A172 (cell line): ENCODE measurements at places on chromosomes 3 and 15. TPM values are rescaled to one million over a fixed set of nuclear protein-coding genes. Genes with fewer than 3 reads are reported as not detected.

DNA sequence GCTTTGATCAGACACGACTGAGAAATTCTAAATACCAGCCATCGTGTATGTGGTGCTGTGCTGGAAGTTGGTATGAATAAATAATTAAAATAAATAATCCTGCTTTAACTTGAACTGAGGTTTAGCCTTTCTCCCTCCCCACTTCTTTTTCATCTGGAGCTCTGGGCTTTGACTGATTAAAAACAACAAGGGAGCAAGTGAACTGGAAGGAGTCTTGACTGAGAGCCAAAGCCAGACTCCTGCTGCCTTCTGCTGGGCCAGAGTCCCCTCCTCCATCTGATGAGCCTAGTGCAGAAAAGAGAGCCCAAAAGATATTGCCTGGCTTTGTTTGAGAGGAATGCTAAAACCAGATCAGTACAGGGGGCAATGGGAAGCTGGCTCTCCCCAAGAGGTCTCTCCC lies 96.0 kb downstream of the CCNL1 start:
- DNase-seq, result no peak

DPH6 gene
- 16.1 and 19.7 TPM in 2 replicates for total RNA-seq

CATSPER2 gene
- total RNA-seq, result 0.47 and 0.60 TPM in 2 replicates

CP gene
- not detected in 2 replicates for total RNA-seq

LRIG1 gene
- 26.7 and 32.0 TPM in 2 replicates for total RNA-seq
